ENCODE measurements at places on chromosomes 1 and 21.

GRCh38 chr1:17023102-17023501 is 11.4 kb upstream of the ATP13A2 start:
- DNase-seq, result no peak
- H3K27ac ChIP-seq, result no peak overlapping the region
- H3K4me3 ChIP-seq, result no peak overlapping the region
- peaks cover 27% of the 10 kb centered on the region for H3K36me3 ChIP-seq

- no peaks in the 10 kb centered on the region for H3K36me3 ChIP-seq
- no peak overlapping the region for H3K4me3 ChIP-seq
- H3K27ac ChIP-seq, result no peak overlapping the region
- DNase-seq, result no peak
- no peaks in the 10 kb centered on the region for H3K27me3 ChIP-seq
Observed at GRCh38 chr1:201183753-201184152, 6.9 kb upstream of the IGFN1 start.

DNA sequence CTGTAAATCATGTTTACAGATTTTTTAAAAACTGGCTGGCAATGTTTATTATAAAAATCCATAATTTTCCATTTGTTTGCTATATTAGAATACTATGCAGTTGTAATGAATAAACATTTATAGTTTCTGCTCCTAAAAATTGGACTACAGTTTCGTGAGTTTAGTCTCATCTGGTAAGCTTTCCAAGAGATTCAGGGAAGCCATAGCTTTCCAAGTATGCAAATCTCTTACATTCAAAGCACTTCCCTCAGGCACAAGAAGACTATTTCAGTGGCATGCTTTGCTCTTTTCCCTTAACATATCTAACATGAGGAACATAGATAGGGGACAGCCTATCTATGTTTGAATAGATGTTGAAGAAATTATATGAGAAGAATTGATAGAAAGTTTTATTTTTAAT is 77.2 kb downstream of the ADGRL2 start:
- H3K36me3 ChIP-seq, result no peaks in the 10 kb centered on the region
- peak; percentile 61 for DNase-seq
- no peaks in the 10 kb centered on the region for H3K4me1 ChIP-seq
- H3K27me3 ChIP-seq, result no peaks in the 10 kb centered on the region
- no peak overlapping the region for H3K27ac ChIP-seq

DNA sequence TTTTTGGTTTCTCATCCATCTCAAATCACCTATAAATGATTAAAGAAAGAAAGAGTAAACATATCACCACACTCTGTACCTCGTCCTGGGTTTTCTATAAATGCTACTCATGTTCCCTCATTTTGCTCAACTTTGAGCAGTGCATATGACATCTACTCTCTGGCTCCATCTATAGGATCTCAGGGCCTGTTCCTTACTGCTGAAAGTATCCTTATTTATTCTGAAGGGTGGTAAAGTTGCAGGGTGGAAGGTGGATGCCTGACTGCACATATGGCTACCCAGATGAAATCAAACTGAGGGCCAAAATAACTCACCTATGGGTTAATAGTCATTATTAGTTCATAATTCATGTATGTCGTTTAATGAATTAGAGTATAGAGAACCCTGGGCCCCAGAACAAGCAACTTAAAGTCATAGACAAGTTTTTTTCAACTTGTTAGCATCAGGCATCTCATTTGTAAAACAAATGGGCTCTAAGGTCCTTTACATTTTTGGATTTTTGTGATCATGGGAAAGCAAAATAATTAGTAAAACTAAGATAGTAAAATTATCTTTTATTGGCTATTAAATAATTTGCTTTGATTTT is 46.5 kb downstream of the NCF2 start:
- H3K4me1 ChIP-seq, result no peaks in the 10 kb centered on the region
- H3K4me3 ChIP-seq, result no peak overlapping the region
- H3K27ac ChIP-seq, result no peak overlapping the region
- no peaks in the 10 kb centered on the region for H3K27me3 ChIP-seq
- DNase-seq, result peak; percentile 68

DNA sequence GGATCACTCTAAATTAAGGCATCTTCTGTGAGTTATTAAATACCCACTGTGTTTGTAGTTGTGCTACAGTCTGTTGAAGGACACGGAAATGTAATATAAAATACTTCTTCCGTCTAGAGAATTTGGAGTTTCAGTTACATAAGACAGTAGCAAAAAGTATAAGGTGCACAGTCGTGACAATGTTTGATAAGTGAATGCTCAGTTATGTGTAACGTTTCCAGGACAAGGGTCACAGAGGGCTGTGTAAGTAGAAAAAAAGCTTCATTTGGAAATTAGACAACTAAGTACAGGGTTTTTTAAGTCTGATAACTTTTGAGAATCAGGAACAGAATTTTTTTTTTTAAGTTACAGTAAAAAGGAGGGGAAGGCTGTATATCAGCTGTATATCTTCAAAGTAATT is 27.5 kb downstream of the SRSF11 start:
- no peaks in the 10 kb centered on the region for H3K4me1 ChIP-seq
- no peak for DNase-seq
- H3K27me3 ChIP-seq, result no peaks in the 10 kb centered on the region

DNA sequence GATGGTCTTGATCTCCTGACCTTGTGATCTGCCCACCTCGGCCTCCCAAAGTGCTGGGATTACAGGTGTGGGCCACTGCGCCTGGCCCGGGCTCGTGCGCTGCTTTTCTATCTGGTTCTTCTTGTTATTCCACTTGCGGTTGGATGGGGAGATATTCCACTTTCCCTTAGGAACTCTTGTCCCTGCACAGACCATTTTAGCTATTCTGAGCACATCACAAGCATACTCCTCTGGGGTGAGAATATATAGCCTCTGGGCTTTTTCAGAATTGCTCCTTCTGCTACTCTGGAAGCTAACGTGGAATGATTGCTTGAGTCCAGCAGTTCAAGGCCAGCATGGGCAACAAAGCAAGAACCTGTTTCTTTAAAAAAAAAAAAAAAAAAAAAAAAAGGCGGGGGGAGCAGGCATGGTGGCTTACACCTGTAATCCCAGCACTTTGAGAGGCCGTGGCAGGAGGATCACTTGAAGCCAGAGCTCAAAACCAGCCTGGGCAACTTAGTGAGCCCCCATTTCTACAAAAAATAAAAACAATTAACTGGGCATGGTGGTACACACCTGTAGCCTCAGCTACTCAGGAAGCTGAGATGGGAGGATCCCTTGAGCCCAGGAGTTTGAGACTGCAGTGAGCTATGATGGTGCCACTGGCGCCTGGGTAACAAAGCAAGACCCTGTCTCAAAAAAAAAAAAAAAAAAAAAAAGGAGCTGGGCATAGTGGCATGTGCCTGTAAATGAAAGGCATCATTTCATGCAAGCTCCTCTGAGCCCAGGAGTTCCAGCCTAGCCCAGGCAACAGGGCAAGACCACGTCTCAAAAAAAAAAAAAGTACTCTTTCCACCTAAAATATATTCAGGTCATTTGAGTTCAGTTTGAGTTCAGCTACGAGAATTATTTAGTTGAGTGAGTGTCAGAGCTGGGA is 11.8 kb upstream of the PGD start:
- no peak overlapping the region for H3K27ac ChIP-seq
- no peak for DNase-seq
- H3K36me3 ChIP-seq, result no peaks in the 10 kb centered on the region
- no peaks in the 10 kb centered on the region for H3K27me3 ChIP-seq
- H3K4me3 ChIP-seq, result no peak overlapping the region

DNA sequence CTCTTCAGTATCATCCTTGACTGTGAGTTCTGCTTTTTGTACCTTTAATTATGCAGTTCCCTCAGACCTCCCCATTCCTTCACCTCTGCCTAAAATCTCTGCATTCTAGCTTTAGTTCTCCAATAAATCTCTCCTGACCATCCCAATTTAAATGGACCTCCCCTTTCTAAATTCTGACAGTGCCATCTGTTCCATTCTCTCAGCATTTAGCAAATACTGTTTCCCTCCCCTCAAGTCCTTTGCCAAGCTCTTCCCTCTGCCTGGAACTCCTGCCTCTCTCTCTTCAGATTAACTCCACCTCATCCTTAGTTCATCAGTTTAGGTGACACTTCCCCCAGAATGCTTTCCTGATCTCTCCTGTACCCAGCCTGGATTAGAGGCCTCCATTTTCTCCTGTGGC is 54.0 kb upstream of the JUN start:
- no peaks in the 10 kb centered on the region for H3K27me3 ChIP-seq
- no peaks in the 10 kb centered on the region for H3K4me1 ChIP-seq
- H3K36me3 ChIP-seq, result no peaks in the 10 kb centered on the region
- H3K4me3 ChIP-seq, result no peak overlapping the region
- no peak for DNase-seq
- H3K27ac ChIP-seq, result no peak overlapping the region

DNA sequence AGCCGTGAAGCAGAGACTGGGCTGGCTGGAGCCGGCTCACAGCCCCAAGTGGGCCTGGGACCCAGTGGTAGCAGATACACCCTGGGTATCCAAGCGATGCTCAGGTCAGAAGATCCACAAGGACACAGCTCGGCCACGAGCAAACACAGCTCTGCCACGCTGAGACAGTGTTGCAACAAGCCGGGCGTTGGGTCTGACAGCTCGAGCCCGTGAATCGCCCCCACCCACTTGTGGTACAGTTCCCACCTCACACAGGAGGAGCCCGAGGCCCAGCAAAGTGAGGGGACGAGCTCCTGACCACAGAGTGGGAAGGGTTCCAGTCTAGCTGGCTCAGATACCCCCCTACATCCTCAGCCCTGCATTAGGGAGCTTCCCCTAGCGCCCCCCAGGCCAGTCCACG is 8.9 kb upstream of the PRKCZ start:
- H3K36me3 ChIP-seq, result no peaks in the 10 kb centered on the region
- H3K27me3 ChIP-seq, result no peaks in the 10 kb centered on the region
- DNase-seq, result no peak

DNA sequence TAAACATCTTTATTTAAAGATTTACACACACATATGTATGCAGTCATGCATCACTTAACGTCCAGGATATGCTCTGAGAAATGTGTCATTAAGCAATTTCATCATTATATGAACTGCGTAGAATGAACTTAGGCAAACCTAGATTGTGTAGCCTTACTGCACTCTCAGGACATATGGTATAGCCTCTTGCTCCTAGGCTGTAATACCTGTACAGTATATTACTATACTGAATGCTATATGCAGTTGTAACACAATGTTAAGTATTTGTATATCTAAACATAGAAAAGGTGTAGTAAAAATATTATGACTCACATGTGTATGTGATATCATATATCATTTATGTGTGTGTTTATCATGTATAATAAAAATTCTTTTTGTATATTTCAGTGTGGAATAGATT is 73.2 kb upstream of the QSOX1 start:
- no peak overlapping the region for H3K27ac ChIP-seq
- DNase-seq, result no peak
- H3K4me3 ChIP-seq, result no peak overlapping the region
- H3K36me3 ChIP-seq, result no peaks in the 10 kb centered on the region
- H3K27me3 ChIP-seq, result no peaks in the 10 kb centered on the region
- no peaks in the 10 kb centered on the region for H3K4me1 ChIP-seq

DNA sequence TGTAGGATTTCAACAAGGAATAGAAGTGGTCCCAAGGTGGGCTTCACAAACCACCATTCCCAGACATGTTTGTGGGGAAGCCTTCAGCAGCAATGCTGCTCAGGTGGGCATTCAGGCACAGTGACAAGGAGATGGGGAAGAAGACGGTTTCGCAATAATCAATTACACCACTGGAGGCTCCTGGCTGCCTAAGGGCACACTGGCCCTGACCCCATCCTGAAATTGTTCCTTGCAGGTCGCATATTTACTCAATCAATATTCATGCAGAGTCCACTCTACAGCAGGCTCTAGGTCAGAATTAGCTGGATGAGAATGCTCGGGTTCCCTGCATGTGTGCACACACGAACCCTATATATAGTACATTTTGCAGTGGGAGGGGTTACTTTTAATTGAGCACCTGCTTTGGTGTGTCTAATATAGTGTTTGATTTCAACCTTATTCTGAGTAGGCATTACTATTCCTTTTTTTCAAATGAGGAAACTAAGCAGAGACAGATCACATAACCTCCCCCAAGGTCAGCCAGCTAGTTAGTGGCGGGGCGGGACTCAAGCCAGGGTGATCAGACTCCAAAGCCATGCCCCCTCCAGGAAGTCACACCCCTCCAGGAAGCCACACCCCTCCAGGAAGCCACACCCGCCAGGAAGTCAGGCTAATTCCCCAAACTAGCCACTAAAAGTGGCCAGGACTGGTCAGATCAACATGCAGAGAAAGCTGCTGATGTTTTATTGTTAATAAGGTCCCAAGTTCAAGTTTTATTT is 106.5 kb downstream of the HLCS start:
- DNase-seq, result peak; percentile 86
- H3K4me3 ChIP-seq, result no peak overlapping the region
- peaks cover 2% of the 10 kb centered on the region for H3K4me1 ChIP-seq
- H3K27ac ChIP-seq, result no peak overlapping the region
- H3K27me3 ChIP-seq, result no peaks in the 10 kb centered on the region
- no peaks in the 10 kb centered on the region for H3K36me3 ChIP-seq

GRCh38 chr1:81582467-81582986 is 218.2 kb upstream of the ADGRL2 start:
- no peaks in the 10 kb centered on the region for H3K4me1 ChIP-seq
- no peak overlapping the region for H3K27ac ChIP-seq
- no peak for DNase-seq
- no peaks in the 10 kb centered on the region for H3K36me3 ChIP-seq
- no peak overlapping the region for H3K4me3 ChIP-seq
- no peaks in the 10 kb centered on the region for H3K27me3 ChIP-seq

DNA sequence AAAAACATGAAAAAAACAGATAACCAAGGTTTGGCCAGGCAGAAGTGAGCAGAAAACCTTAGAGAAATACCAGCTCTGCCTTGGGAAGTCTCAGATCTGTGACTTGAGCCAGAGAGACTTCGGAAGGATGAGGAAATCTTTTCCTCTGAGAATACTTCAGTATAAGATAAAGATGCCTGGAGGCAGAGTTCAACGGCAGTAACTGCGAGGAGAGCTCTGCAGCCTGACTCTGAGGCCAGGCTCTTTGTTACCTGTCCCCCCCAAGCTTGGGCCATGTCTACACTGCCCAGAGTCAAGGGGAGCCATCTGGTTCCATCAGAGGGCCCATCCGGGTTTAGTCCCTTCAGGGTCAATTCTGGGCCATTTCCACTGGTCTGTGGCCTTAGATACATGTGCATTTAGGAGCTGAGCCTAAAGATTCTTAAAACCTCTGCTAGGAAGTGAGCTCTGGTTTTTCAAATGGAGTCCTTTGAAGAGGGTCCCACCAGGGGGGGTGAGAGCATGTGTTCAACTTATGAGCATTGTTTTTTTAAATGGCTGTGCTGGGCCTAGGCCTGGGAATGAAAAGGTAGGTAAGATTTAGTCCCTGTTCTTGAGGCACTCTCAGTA is 8.7 kb downstream of the KIRREL1 start:
- no peaks in the 10 kb centered on the region for H3K36me3 ChIP-seq
- no peak overlapping the region for H3K4me3 ChIP-seq
- DNase-seq, result peak; percentile 78
- no peaks in the 10 kb centered on the region for H3K27me3 ChIP-seq
- peaks cover 13% of the 10 kb centered on the region for H3K4me1 ChIP-seq
- peak overlapping the region; percentile 66 for H3K27ac ChIP-seq

- no peaks in the 10 kb centered on the region for H3K27me3 ChIP-seq
- no peak overlapping the region for H3K4me3 ChIP-seq
- no peaks in the 10 kb centered on the region for H3K36me3 ChIP-seq
- peak; percentile 60 for DNase-seq
- H3K27ac ChIP-seq, result no peak overlapping the region
Observed at GRCh38 chr1:27668808-27669723, 2.9 kb downstream of the IFI6 start.
